ENCODE measurements at places on chromosomes 12 and 14. TPM values are rescaled to one million over a fixed set of nuclear protein-coding genes. Genes with fewer than 3 reads are reported as not detected.

DNA sequence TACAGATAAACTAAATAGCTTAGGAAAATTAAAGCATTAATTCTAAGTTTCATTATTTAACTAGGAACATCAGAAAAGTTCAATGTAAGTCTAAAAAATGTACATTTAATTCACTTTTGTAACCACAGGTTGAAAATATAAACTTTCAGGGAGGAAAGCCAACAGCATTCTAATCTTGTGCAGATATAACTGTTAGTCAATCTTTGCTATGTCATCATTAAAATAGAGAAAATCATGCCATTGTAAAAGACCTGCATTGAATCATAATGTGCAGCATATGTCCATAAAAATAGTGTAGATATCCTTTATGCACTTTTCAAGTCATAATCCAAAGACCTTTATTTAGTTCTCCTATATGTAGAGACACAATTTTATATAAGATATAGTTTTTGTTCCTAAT, 207.3 kb downstream of the ALG10B start:
- no peak for DNase-seq

- DNase-seq: no peak
Measured at GRCh38 chr12:105843986-105844760, 294.6 kb downstream of the NUAK1 start.

- no peak for DNase-seq
Measured at GRCh38 chr14:49984424-49984823, 91.5 kb downstream of the ARF6 start.

C3AR1 gene
- not detected for total RNA-seq

PDZRN4 gene
- total RNA-seq: not detected

GRCh38 chr14:52769887-52770286, 21.5 kb downstream of the GNPNAT1 start:
- no peak for DNase-seq

KLRK1 gene
- total RNA-seq: 4.9 TPM

DNA sequence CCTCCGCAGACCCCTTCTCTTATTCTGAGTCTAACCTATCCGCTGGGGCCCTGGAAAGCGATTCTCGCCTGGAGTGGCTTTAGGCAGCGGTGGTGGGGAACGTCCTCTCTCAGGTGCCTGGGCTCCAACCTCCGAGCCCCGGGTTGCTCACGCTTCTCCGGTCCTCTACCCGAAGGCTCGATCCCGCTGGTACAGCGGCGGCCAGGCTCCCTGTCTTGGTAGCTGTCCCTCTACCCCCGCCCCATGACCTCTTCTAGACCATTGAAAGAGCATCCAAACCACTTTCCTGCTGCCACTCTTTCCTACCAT, 505 bp upstream of the HEBP1 start:
- no peak for DNase-seq

DNA sequence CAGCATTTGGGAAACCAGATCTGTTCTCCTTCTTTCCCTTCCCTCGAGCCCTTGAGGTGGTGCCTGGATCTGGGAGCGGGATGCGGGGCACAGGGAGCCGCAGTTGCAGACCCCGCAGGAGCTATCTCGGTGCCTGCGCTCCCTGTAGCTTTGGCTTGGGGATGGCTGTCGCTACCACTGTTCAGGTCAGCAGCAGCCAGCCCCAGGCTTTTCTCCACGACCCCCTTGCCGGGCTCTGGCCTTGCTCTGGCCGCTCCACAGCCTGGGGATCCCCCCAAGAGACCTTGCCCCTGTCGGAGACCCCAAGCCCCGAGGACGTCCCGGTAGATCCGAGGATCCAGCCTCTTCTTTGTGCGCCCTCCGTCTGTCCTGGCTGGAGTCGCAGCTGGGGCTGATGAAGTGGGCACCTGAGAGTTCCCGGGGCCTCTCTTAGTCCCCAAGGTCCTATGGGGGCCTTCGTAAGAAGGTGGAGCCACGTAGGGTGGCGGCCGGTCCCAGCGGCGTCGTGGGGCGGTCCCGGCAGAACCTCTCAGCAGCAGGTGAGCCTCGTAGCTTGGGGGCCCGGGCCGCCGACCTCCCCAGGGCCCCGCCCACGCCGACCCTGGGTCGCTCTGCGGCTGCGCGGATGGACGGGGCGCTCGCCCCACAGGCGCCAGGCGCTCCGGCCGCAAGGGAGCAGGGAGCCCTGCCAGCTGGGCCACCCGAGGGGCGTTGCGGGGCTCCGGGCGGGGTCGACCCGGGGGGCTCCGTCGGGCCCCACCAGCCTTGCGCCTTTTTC, 1.3 kb downstream of the DDN start:
- no peak for DNase-seq

PRPF39 gene
- 44.5 TPM for total RNA-seq

- DNase-seq: no peak
Measured at GRCh38 chr12:57179331-57180086, 32.1 kb upstream of the LRP1-AS start.

- DNase-seq: no peak
Measured at GRCh38 chr12:108712925-108713203, 18.5 kb downstream of the CORO1C start.

AQP5 gene
- total RNA-seq: 0.24 TPM

- no peak for DNase-seq
Measured at GRCh38 chr12:19527866-19528265, 88.6 kb downstream of the AEBP2 start.

IGFBP6 gene
- total RNA-seq: 22.3 TPM
